ENCODE measurements at places on chromosomes 6 and 20.

DNA sequence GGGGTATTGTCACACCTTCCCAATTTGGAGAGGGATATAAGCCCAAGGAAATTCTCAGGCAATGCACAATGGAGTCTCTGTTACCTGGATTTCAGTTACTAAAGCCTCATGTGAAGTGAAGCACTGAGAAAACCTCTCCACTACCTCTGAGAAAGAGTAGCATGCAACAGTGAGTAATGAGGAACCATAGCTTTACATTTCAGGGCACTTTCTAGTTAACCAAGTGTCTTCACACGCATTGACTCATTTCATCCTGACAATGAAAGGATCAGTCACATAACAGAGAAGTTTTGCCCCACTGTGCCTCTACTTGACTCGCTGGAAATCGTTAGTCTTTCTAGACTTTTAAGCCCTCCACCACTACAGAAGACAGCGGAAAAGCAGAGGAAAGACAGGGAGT is 86.2 kb upstream of the ARID1B start:
- DNase-seq: no peak

- DNase-seq: no peak
Observed at GRCh38 chr6:170102038-170102437, 188.8 kb downstream of the DLL1 start.

GRCh38 chr6:54515013-54515412 is 206.8 kb downstream of the TINAG start:
- DNase-seq: no peak

DNA sequence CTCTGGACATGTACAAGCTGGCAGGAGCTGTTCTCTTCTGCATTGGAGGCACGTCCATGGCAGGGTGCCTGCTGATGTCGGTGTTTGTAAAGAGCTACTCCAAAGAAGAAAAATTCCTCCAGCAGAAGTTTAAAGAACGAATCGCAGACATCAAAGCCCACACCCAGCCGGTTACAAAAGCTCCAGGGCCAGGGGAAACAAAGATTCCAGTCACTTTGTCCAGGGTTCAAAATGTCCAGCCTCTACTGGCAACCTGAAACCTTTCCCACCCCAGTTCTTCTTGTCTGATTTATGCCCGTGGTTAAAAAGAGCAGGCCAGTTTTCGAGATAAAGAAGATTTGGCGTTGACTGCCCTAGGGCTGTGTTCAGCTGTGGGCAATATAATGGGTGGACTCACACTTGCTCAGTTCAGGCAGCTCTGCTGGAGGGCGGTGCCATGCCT is 19.7 kb downstream of the NRSN1 start:
- DNase-seq: no peak

GRCh38 chr20:14922503-14923267 is 585.3 kb upstream of the FLRT3 start:
- no peak for DNase-seq

DNA sequence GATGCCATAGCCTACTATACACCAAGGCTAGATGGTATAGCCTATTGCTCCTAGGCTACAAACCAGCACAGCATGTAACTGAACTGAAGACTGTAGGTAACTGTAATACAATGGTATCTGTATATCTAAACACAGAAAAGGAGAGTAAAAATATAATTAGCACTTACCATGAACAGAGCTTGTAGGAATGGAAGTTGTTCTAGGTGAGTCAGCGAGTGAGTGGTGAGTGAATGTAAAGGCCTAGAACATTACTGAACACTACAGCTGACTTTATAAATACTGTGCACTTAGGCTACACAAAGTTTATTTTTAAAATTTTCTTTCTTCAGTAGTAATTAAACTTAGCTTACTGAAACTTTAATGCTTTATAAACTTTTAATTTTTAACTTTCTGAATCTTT is 129.5 kb downstream of the BTBD9 start:
- no peak for DNase-seq

DNA sequence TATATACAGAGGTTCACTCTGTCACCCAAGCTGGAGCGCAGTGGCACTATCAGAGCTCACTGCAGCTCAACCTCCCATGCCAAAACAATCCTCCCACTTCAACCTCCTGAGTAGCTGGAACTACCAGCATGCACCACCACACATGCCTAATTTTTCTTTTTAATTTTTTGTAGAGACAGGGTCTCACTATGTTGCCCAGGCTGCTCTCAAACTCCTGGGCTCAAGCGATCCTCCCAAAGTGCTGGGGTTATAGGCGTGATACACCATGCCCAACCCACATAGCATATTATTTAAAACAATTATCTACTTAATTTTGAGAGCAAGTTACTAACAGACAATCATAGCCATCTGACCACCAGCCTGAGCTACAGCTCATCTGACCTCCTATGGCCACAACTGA is 459.9 kb upstream of the JARID2 start:
- DNase-seq: no peak

- no peak for DNase-seq
Observed at GRCh38 chr20:37327748-37328147, 18.2 kb upstream of the SRC start.

- DNase-seq: no peak
Observed at GRCh38 chr6:52108128-52108527, 20.7 kb upstream of the PKHD1 start.

- DNase-seq: no peak
Observed at GRCh38 chr6:169970306-169970988, 219.0 kb downstream of the ERMARD start.

DNA sequence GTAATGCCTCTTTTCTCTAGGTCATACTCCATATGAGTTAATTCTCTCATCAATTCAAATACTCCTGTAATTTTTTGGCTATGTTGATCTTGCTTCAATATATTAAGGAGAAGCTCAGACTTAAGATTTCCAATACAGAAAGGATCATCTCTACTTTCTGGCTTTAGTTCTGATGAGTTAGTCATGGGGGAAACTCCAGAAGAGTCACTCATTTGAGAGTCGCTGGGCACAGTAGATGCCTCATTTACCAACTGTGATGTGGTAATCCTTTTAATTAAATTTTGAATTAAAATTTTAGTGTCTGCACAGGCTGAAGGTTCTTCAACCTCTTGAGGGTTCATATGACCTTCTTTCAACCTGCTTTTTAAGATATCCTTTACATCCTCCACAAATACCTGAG is 38.5 kb downstream of the DST start:
- no peak for DNase-seq

DNA sequence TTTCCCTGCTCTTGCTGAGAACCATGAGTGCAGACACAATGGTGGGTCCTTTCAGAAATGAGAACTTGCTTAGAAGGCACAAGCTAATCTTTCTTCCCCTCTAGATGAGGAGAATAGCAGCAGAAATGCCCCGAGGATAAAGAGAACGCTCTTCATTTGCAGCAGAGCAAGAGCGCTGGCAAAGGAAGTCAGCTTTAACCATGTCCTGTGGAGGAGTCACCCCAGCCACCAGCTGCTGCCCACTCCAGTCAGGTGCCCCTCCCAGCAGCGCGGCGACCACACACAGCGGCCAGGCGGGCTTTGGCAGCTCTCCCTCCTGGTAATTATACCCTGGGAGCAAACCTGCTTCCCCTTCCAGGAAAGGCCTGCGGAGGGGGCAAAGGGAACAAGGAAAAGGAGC is 42.4 kb upstream of the EMILIN3 start:
- no peak for DNase-seq

- no peak for DNase-seq
Observed at GRCh38 chr20:44415833-44416715, 59.6 kb upstream of the TTPAL start.

GRCh38 chr20:58138395-58138794 is 90.1 kb downstream of the ANKRD60 start:
- no peak for DNase-seq

DNA sequence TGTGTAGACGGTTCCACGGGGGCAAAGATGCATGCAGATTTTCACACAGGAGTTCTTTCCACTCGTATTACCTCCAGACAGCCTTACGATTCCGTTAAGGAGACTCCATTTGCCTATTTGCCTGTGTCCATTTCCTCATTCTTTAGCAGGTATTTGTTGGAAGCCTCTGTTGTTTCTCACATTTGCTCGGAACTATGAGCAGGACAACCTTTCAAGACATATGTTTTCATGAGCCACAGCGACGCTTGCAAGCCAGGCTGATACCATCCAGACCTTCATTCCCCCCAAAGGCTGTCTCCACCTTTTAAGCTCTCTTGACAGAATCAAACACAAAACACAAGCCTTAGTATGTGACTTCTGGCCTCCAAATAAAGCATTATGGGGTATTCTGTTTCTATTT is 57.6 kb upstream of the NEDD9 start:
- DNase-seq: no peak

DNA sequence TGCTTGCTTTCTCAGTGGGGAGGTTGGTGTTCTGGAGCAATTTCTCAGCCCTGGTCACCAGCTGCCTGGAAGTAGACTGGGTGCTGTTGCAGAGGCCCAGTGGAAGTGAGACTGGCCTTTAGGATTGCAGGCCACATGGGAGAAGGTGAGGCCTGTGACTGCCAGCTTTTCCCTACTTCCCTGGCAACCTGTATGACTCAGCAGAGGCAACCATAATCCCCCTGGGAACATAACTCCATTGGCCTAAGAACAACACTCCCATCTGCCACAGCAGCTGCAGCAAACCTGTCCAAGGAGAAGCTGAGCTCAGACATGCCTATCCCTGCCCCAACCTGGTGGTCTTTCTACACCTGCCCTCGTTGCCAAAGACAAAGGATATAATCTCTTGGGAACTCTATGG is 473.5 kb upstream of the SPTLC3 start:
- DNase-seq: no peak

DNA sequence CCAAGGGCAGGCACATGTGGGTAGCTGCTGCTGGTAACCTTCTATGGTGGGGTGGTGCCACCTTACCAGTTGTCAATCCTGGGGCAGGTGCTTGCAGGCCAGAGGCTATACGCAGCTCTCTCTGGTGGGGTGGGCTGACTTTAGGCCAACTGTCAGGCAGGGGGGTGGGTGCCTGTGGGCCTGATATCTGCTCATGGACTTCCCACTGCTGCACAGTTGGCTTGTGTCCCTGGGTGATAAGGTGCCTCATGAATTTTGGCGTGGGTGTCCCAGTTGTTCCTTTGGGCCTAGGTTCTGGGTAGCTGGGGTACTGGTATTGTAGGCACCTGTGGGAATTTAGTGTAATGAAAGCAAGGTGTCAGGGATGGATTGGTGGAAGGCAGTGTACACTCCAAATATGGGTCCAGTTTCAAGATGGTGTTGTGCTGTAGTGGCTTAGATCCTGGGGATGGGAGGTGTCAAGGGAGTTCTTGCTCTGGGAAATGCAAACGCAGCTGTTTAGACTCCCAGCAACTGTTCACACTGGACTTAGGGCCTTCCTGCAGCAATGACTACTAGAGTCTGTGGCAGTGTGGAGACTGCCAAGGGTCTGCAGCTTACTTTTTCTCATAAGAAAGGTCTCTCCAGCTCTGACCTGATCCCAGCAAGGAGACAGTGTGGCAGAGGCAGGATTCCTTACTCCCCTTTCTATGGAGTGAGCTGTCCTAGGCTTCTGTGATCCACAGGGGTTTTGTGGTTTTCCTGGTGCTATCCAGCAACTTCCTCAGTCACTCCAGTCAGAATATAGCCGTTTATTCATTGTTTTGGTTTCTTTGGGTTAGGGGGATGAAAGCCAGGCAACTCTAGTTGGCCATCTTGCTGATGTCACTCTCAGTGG is 128.2 kb downstream of the CRYBG1 start:
- no peak for DNase-seq
